ENCODE measurements at places on chromosomes 7 and 10.

DNA sequence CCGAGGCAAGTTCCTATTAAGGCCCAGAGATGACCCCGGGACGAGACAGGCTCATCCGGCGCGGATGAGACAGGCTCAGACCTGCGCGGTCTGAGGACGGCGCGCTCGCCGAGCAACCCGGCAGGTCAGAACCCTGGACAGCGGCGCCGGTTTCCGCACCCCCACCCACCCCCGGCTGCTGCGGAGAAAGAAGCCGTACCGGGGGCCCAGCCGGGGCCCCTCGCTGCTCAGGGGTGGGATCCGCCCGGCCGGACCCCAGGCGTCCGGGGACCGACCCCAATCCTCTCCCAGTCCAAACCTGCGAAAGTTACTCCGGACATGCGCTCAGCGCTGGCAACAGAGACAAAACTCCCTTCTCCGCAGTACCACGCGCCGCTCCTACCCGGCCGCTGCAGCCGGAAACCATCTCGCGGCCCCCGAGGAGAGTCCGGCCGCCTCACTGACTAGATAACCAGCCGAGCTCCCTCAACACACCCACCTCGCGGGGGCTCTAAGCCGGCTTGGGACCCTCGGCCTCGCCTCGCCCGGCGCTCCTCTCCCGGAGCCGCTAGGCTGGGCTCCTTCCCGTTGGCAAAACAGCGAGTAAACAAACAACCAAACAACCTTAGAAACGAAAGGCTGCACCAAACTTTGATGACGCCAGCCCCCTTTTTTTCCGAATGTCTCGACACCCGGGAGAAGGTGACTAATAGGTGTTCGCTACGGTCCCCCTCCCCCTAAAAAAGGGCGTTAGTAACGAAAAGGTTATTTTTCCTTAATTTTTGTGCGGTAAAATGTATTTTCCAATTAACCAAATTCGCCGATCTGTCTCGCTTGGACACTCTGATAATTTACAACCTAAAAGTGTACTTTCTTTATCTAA is 2.3 kb upstream of the DRGX start:
- DNase-seq = peak; percentile 75

DNA sequence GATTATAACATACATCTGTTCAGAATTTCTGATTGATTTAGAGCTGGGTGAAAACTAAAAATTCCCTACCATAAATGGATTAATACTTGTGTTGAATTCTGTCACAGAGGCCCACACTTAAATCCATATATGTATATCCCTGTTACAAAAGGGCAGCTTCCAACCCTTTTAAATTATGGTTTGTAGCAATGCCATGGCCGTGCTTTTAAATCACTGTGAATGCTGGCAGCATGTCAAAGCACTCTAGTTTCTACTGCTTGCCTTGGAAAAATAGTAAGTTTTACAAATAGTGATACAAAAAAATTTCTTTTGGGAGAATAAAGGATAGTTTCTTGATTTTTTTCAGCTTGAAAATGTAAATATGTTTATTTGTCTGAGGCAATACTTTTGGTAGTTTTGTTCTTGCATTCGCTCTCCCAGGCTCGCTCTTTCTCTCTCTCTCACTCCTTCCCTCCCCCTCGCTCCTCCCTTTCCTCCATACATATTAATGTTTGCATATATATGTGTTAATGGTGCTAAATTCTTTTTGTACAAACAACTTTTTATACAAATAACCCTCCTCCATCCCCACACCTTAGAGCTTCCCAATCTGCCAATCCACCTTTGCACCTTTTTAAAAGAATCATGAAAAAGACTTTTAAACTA is 29.8 kb downstream of the TES start:
- no peak for DNase-seq

DNA sequence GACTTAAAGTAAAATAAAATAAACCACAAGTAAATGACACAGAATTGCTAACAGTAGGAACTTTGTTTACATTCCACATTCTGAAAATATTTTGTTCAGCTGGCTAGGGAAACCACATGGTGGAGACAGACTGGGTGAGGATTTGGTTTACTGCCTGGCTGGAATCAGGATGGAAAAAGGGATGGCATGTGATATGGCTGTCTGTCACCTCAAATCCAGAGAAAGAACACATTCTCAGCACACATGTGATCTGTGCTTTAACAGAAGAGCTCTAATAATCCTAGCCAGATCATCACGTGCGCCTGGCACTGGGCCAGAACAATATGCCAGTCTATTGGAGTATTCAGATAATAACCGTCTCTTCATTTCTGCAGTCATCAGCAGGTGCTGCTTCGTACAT is 90.9 kb upstream of the PIP4K2A start:
- DNase-seq = no peak

GRCh38 chr10:57964351-57964750 is 303.3 kb downstream of the IPMK start:
- no peak for DNase-seq

DNA sequence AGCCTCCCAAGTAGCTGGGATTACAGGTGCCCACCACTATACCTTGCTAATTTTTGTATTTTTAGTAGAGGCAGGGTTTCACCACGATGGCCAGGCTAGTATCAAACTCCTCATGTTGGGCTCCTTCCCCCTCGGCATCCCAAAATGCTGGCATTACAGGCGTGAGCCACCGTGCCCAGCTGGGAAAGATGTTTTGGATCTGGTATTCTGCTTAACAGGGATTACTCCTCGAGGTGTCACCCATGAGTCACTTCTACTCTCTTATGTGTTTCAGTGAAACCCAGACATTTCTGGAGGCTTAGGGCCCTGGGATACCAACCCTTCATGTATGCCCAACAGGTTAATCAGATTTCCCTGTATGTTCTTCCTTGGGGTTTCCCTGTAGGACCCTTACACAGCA is 11.8 kb upstream of the OPN4 start:
- DNase-seq = no peak

GRCh38 chr10:125836746-125837145 is 13.4 kb downstream of the BCCIP start:
- no peak for DNase-seq

DNA sequence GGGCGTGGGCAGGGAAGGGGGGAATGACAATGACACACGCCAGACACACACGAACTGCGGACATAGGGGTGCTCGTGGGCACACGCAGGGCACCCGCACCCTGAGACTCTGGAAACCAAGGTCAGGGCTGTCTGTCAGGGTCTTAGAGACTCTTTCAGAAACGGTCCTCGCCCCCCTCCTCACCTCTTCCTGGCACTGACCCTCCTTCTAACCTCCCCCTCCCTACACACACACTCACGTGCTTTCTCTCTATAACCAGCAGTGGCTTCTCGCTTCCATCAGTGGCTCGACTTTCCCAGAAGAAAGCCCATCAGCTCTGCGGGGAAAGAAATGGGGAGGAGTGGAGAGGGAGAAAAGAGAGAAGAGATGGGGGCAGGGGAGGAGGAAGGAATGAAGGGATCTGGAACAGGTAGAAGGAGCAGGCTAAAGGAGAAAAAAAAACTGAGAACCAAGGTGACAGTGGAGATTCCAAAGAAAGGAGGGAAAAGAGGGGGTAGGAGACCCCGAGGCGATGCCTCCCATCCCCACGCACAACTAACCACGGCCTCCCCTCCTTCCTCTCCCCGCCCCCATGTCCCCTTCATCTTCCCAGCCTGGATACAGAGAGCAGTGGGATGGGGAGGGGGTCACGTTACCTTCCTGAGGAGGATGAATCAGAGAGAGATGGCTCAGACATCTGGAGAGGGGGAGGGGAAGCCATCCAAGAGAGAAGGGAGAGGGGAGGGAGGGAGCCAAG is 1.7 kb upstream of the VGF start:
- DNase-seq = no peak

DNA sequence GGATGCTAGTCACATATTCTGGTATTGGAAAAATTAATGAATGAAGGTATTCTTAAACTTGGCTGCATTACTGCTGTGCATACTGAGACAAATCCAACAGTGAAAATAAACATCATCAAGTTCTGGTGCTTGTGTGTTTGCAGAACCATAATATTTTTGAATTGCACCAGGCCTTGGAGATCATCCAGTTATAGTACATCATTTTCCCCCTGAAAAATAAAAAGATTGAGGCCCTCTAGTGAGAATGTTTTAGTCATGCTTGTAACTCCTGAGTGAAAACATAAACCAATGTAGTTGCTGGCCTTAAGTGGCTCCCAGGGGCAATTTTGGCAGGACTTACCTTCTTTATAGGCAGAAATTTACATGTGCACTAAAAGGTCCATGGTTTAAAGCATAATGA is 218.8 kb upstream of the TMEM229A start:
- no peak for DNase-seq

DNA sequence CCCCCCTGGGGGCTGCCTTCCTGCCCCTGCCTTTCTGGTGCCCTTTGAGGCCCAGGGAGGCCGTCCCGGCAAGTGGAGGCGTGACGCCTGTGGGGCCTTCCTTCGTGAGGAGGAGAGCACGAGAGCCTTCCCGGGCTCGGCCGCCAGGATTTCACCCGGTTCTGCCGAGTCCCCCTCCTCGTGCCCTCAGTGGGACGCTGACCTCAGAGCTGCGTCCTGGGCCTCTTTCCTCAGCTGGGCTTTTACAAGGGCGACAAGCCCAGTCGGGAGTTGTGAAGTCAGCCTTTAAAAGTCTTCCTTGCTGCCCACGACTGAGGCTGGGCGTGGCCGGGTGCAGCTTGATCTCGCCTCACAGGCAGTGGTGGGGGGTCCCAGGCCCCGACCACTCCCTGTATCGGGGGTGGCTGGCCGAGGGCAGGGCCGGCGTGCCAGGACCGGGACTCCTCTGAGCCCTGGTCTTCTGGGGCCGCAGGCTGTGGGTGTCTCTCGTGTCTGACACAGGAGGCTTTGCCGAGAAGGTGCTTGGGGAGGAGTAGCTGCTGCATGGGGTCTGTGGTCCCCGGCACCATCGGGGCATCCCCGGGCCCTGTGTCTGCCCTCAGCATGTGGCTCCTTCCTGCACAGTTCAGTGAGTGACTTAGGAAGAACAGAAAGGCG is 41.8 kb downstream of the FAM20C start:
- DNase-seq = peak; percentile 78

DNA sequence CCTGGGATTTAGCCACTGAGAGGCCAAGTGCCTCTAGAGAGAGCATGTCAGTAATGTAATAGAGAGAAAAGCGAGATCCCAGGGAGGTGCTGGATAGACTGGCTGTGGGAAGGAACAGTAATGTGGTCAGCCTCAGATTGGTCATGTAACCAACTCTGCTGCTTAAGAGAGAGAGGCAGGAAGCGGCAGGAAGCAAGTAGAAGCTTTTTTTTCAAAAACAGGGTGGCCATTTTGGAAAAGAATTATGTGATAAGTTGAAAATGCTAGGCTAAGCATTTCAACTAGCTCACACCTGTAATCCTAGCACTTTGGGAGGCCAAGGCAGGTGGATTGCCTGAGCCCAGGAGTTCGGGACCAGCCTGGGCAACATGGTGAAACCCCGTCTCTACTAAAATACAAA is 3.7 kb upstream of the PCOLCE start:
- DNase-seq = no peak

GRCh38 chr7:158991824-158992621 is 135.7 kb downstream of the DYNC2I1 start:
- no peak for DNase-seq

GRCh38 chr7:75055155-75055554 is 18.4 kb downstream of the RCC1L start:
- DNase-seq = no peak

DNA sequence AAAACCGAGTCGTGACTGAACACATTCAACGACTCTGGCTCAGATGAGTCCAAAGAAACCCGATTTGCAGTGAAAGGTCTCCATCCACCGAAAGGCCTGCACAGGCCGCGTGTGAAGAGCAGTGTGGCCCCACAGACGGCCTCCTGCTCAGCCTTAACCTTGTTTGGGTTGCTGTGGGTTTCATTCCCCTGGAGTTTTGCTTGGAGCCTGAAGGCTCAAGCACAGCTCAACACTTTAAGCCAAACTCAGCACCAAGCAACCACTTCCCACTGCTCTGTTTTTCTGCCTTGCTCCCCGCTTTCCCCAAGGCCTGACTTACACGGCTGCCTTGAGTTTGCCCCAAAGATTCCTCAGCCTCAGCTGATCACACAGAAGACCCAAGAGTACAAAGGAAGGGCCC is 398.2 kb upstream of the NFE2L3 start:
- no peak for DNase-seq

DNA sequence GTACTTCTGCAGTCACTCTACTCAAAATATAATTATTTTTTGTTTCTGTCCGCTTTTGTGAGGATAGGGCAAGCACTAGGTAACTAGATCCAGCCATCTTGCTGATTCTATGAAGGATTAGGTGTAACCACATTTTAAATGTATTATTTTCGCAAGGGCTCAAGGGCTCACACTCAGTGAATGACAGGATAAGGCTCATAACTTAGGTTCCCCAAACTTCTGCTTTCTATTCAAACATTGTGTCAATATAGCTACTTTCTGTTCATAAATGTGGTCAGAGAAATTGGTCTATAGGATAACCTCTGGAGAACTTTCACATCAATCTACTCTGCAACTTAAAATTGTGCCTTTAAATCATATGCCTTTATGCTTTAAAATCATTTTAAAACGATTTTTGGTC is 1141.2 kb downstream of the SORCS1 start:
- no peak for DNase-seq

- no peak for DNase-seq
Observed at GRCh38 chr7:18445916-18446520, 49.5 kb upstream of the HDAC9 start.

GRCh38 chr7:72781631-72782030 is 46.4 kb downstream of the TYW1B start:
- no peak for DNase-seq

DNA sequence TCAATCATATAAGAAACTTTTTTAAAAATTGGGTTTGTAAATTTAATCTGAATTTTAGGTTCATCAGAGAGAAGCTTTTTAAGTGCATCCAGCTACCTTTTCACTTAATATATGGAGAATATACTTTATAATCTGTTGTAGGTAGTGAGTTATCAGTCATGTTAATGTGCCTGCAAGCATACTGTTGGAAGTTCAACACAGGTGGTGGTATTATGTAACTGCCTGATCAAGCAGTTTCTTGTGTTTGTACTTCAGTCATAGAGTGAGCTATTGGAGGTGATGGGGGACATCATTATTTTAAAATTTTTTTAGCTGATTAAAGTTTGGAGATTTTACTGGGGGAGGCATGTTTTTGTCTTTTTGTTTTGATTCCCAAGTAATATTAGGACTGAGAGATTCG is 2.5 kb downstream of the TNKS2 start:
- no peak for DNase-seq

- DNase-seq = no peak
Observed at GRCh38 chr7:15433151-15433550, 128.7 kb downstream of the AGMO start.

DNA sequence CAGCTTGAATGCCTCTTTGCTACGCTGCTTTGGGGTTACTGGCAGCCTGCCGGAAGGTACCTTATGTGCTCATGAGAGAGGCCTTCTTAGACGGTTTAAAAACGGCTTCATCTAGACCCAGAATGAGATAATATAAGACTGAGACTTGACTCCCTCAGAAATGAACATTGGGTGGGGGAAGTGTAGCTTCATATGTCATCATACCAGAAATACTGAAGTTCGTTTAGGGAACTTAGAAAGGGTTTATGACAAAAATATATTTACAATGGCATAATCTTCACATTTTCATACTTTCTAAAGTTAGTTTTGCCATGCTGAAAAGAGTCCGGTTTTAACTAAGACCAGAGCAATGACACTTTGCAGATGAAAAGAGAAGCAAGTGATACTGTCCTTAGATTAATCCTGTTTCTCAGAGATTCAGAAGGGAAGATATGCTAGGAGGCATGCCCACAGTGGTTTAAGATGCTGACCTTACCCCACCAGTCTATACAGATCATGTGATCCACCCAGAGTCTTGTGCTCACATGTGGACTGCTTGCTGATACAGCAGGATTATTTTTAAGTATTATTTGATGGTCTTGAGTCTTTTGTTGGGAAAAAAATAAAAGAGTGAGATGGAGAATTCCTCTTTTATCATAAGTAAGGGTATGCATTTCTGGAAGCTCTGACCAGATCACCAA is 40.8 kb upstream of the HGF start:
- DNase-seq = no peak

GRCh38 chr10:12419262-12419847 is 70.0 kb downstream of the CAMK1D start:
- DNase-seq = no peak

Measured in Right ventricle myocardium inferior (tissue), 1 donor.